WERI-Rb-1 (cell line): ENCODE measurements at places on chromosomes 12 and 14.

- peak; percentile 78 for DNase-seq
Measured at GRCh38 chr14:29016050-29016900, 249.7 kb downstream of the FOXG1 start.

DNA sequence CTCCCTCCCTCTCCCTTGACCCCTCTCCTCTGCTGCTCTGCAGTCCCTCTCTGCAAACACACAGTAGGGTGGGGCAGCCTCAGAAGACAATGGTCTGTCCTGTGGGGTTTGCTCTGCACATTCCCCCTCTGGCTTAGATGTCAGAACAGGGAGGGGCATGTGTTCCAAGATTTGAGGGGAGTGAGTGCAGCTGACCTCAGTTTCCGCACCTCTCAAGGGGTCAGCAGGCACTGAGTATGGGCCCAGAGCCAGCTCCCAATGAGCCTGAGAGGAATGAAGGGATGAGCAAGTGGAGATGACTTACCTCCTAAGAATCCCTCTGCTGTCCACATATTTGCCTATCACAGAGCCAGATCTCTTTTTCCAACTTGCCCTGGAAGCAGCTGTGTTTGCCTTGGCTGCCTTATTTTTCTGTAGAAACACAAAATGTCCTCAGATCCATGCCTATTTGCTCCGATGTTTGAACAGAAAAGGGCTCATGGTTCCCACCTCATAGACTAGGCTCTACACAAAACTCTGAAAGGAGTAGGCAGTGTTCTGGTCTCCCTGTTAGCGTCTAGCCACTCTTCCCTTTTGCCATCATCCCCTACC, 111.4 kb downstream of the CRACR2A start:
- DNase-seq: no peak

GRCh38 chr12:79274501-79275064, 410.0 kb downstream of the SYT1 start:
- no peak for DNase-seq

DNA sequence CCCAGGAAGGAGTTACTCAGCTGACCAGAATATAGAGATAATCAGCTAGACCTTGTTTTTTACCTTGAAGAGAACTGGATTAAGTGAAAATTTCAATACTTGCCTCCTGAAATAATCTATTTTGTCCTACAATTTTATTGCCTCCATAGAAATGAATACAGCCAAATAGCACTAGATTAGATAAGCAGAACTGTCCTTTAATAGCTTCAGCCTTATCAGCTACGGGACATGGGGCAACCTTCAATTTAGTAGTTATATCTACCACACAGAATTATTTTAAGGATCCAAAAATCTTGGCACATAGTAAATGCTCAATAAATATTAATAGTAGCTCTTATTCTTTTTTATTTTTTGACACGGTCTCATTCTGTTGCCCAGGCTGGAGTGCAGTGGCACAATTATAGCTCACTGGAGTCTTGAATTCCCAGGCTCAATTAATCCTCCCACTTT, 67.2 kb upstream of the PLEKHG3 start:
- no peak for DNase-seq

DNA sequence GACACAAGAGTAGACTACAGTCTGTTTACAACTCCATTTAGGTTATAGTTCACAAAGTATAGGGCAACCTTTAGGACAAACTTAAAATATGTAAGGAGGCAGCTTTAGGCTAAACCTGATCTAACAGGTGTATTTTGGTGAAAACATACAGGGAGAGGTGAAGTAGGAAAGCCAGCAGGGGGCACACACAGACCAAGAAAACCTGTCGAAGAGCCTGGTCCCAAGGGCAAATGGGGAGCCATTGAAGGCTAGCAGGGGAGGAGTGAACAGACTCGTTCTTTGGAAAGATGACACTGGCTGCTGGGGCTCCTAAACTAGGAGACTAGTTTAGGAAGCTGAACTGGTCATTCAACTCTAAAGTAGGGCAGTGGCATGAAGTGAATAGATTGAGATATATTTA, 138.8 kb upstream of the WSCD2 start:
- DNase-seq: peak; percentile 68

GRCh38 chr12:64510667-64511066, 58.7 kb downstream of the TBK1 start:
- no peak for DNase-seq

DNA sequence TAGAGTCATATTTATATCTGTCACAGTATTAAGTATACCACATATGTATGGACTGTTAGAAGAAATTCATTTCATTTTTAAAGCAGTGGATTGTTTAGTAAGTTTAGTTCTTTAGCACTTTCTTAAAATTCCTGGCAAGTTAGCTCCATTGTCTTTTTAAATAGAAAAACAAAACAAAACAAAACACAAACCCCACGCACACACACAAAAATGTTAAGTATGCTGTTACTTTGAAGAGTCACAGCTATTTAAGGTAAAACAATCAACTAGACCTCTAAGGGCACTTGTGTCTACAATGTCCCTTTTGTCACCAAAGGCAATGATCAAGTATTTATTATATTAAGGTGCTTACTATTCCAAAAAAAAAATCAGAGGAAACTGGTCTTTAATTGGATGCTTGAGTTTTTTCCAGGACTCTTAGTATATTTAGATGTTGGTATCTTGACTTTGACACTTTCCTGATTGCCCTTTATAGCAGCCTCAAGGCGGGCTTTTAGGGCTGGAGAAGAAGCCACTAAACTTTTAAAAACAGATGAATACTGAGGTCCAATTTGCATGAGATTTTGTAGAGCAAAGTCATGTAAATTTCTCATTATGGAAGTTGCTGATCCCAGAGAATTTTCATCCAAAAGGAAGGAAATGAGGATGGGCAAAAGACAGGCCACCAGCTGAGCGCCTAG, 85.5 kb upstream of the HECTD1 start:
- no peak for DNase-seq

DNA sequence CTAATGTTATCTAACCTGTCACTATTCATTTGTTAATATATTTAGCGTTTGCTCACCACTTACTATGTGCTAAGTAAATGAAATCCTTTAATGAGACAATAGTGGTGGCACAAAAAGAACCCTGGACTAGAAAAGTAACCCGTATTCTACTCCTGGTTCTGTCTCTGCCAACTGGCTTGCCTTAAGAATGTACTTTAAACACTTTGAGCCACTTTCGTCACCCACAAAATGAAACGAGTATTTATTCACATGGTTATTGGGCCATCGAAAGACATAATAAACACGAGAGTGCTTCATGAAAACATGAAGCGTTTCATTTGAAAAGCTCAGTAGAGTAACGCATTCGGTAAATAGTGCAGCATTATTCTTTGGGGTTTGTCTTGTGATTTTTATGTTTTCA, 254.7 kb downstream of the EGLN3 start:
- no peak for DNase-seq

DNA sequence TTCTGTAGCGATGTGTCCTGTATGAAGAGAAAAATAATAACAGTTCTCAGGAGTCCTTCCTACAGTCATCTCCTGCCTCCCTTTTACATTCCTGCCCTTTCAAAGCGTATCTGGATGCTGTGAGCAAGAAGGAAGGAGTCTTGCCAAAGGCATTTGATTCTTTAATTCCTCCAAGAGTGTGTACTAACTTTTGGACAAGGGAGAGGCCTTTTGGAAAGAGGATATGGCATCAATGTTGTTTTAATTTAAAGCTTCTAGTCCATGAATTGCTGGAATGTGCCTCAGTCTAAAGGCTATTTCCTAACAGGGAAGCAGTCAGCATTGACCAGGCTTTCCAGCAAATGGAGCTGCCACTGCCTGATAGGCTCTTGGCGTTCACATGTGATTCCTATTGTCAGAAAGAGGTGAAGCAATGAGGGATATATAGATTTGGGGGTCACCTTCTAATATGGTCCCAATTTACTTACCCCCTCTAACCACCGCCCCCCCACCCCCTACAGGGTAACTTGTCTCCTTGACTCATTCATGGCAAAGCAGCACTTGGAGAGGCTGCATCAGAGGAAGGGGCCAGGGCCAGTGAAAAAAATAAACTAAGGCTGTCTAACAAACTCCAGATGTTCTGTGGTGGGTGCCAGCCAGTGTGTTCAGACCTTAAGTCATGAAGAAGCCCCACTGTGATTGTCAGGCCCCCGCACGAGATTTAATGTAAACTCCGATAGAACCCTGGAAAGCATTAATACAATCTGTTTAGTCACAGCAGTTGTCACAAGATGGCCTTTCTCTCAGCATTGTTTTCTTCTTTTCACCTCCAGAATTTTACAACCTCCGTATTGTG, 220.3 kb downstream of the FBXL14 start:
- DNase-seq: no peak

- no peak for DNase-seq
Measured at GRCh38 chr14:29930283-29930682, 2.6 kb upstream of the PRKD1 start.

- no peak for DNase-seq
Measured at GRCh38 chr12:59820594-59821011, 224.8 kb downstream of the SLC16A7 start.

GRCh38 chr12:47079468-47079980, at the start of the genes AMIGO2 and PCED1B:
TSS of gene AMIGO2 (minus strand) at chr12:47079959. CDS start at chr12:47079002, 957 bp downstream.
TSS of gene PCED1B (plus strand) at chr12:47079621. CDS start at chr12:47235064, 155,443 bp downstream.
- peak; percentile 39 for DNase-seq

DNA sequence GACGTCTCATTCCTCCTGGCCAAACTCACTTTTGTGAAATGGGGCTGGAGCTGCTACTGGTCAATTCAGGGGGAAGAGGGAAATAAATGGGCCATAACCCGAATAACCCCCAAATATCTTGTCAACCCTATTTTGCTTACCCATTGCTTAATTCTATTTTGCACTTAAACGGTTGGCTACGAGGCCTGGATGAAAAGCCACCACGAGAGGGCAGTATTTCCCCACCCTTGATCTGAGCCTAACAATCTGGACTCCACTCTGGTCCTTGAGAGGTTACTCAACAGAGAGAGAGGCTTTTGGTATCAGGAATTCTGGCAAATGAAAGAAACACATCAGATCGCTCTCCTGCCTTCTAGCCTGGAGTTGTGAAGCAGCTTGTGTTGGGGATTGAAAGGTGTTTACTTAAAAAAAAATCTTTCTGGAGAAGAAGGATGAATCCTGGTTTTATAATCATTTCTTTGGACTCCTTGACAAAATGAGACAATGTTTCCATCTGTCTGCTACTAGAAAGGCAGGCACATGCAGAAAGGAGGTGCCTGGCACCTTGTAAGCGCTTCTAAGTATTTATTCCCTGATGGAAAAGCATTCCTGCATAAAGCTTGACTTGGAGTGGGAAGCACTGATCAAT, 22.4 kb upstream of the FBXO21 start:
- DNase-seq: peak; percentile 68

DNA sequence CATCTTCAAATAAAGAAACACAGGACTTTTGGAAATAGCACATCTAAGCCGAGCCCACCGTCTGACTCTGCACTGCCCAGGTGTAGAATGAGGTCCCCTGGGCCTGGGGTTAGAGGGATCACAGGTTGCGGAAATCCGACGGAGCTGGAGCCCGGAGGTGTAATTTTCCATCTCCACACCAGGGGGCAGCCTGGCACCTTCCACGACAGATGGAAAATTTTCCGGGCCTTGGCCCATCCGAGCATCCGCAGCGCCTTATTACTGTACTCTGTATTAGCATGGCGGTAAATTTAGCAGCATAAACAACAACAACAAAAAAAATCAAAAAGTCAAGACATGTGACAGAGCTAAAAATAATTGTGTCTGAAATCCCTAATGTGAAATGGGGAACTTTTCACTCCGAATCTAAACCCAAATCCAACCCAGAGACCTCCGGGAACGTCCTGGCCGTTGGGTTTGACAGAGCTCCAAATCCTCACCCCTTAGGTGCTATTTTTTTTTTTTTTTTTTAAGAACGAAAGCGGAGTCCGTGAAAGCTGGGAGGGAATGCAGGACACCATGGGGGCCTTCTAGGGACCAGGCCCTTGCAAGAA, 93.9 kb downstream of the KSR2 start:
- peak; percentile 75 for DNase-seq

GRCh38 chr14:70677341-70677740, 35.6 kb downstream of the TTC9 start:
- no peak for DNase-seq

- DNase-seq: no peak
Measured at GRCh38 chr12:76848132-76848531, 30.7 kb downstream of the CSRP2 start.

DNA sequence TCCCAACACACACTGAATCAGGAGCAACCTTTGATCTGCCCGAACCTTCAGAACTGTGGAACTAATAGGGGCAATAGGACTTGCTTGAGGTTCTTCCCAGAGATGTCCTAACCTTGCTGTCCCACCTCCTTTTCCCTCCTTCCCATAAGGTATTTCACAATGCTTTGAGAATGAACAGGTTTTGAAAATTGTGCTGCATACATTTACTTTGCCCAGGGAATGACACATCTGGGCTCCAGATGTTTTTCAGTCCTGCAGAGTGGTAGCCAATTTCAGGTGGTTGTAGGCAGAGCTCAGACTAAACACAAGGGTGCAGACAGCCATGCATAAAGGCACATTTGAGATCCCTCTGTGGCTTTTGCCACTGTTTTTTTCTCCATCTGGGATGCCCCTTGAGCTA, 206.7 kb upstream of the PWP1 start:
- no peak for DNase-seq

DNA sequence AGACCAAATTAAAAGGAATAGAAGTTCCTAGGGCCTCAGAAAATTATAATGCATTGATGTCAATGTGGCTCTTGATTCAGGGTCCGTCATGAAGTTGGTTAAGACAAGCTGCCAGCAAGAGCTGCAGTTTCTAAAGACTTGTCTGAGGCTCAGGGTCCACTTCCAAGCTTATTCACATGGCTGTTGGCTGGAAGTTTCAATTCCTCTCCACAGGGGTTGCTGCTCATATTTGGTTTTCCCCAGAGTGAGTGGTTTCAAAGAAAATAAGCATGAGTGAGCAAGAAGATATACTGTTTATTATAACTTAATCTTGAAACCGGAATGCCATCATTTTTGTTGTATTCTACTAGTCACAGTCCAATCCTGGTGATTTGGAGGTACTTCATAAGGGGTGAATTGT, 1247.4 kb downstream of the LRFN5 start:
- DNase-seq: no peak

GRCh38 chr14:41606282-41606531, 469 bp upstream of the LRFN5 start:
- no peak for DNase-seq

GRCh38 chr12:52670961-52671360, 9.2 kb downstream of the KRT1 start:
- no peak for DNase-seq

DNA sequence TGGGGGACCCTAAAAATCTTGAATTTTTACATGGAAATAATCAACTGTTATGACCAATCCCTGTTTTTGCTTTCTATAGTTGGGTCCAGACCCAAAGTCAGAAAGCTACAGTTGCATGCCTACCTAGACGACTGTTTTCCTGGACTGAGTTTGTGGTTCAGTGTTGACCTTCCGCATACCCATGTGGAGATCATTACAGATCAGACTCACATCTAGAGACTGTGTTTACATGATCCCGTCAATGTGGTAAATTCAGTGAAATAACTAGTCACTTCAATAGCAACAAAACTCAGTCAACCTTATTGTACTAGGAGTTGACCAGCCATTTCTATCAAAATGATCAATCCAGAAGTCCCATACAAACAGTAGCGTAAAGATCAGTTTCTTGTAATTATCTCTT, 257.6 kb downstream of the EGLN3 start:
- no peak for DNase-seq

GRCh38 chr14:60221457-60221856, 27.6 kb upstream of the PPM1A start:
- no peak for DNase-seq

GRCh38 chr12:43758247-43758727, 303 bp downstream of the PUS7L start:
- peak; percentile 30 for DNase-seq

- DNase-seq: peak; percentile 51
Measured at GRCh38 chr12:25926536-25926935, 31.9 kb upstream of the RASSF8 start.
